ENCODE measurements at places on chromosomes 5 and 9.

GRCh38 chr5:80414113-80414512, 6.2 kb downstream of the ZFYVE16 start:
- no peak for DNase-seq

DNA sequence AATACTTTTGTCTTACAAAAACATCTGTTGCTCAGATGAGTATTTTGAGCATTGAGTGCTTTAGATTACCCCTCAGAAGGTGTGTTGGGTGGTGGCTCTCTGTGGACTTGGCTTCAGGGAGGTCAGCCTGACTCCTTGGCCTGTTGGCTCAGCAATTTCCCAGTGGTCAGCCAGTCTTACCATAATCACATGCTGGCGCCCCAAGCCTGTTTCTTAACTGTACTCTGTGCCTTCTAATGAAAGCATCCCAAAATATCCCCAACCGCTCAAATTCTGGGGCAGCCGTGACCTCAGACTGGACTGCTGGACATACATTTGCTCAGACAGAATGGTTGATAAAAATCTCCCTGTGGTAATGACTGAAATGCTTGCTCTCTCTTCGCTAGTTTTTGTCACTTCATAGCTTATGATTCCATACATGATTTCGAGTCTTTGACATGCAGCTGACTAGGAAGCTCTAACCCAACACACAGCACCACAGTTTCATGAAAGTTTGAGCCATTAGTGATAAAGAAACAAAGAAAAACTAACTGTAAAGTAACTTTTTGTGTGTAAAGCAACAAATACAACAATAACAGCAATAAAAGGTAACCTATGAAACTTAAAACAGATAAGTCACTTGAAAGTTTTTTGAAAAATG, 562.2 kb upstream of the MEF2C start:
- DNase-seq: no peak

DNA sequence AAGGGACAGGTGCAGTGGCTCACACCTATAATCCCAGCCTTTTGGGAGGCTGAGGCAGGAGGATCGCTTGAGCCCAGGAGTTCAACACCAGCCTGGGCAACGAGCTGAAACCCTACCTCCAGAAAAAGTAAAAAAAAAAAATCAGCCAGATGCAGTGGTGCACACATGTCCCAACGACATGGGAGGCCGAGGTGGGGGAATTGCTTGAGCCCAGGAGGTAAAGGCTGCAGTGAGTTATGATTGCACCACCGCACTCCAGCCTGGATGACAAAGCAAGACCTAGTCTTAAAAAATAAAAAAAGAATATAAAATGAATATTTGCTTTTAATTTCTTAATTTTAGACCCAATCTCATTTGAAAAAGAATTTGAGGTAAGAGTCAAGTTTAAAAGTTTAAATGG, 143.5 kb downstream of the LPAR1 start:
- no peak for DNase-seq

GRCh38 chr5:144048259-144048856, 122.1 kb downstream of the YIPF5 start:
- no peak for DNase-seq

GRCh38 chr9:126612326-126612812, 1.4 kb upstream of the LMX1B start:
- DNase-seq: no peak

GRCh38 chr9:132412089-132412488, 2.1 kb downstream of the CFAP77 start:
- DNase-seq: peak; percentile 1

GRCh38 chr9:107883496-107884124, 394.0 kb upstream of the KLF4 start:
- no peak for DNase-seq

DNA sequence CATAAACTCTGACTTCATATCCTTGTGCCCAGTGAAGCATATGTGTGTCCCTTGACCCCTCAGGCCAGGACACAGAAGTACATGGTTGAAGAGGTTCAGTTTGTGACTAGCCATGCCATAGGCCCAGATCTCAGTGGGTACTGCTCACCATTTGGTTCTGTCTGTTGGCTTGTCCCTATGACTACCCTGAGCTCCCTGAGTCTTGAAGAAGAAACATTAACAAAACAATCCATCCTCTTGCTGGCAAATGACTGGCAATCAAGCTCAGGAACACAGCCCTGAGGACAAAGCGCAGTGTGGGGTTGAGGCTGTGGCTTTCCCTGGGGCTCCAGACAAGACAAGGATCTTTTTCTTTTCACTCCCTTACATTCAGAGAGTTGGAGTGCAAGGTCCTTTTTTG, 46.3 kb downstream of the TNFAIP8 start:
- no peak for DNase-seq

DNA sequence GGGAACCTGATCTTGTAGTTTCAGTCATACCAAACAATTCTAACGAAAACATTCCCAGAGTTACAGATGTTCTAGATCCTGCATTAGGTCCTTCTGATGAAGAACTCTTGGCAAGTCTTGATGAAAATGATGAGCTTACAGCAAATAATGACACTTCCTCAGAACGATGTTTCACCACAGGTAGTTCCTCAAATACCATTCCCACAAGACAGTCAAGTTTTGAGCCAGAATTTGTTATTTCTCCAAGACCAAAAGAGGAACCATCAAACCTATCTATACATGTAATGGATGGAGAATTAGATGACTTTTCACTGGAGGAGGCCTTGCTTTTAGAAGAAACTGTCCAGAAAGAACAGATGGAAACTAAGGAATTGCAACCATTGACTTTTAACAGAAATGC, 21.0 kb downstream of the RMI1 start:
- no peak for DNase-seq

- DNase-seq: no peak
Measured at GRCh38 chr5:126732716-126733115, 44.2 kb upstream of the LMNB1 start.

DNA sequence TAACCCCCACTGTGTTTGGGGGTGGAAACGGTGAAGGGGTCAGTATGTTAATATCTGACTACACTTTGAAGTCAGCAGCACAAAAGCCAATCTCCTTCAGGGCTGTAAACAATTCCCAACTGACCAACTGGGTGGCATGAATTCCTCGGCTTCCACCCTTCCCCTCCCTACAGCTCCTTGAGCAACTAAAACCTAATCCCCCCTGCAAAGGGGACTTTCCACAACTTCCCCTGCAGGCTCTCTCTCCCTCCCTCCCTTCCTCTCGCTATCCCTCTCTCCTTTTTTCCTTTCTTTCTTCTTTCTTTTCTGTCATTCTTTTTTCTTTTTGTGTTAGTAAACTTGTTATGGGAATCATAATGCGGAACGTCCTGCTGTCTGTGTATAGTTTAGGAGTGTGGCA, 65.1 kb upstream of the PTCH1 start:
- DNase-seq: no peak

GRCh38 chr9:76697554-76697953, 66.7 kb upstream of the PCA3 start:
- no peak for DNase-seq

- DNase-seq: no peak
Measured at GRCh38 chr5:68122439-68123328, 92.9 kb upstream of the PIK3R1 start.

DNA sequence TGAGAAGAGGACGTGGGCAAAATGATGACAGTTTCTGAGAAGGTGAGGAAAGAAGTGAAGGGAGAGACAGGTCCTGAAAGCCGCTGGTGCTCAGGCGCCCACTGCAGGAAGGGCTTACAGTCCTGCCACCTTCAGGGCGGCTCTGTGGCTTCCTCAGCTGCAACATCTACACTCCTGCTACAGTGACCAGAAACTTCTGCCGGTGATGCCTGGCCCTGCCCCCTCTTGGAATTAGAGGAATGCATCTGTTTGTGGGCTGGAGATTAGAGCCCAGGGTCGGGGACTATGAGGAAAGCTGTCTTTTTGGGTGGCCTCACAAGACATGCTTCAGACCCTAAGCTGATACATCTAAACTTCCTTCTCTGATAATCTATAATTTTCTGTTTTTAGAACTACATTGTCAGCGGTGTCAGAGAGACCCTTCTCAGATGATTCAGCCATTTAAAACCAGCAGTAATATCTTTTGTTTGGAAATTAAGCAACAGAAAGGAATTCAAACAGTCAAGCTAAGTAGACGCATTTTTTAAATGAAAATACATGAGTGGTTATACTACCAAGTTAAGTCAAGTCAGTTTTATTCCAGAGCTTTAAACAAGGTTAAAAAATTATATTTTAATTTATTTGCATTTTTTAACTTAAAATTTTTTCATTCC, 30.4 kb downstream of the PRDM6 start:
- DNase-seq: no peak

DNA sequence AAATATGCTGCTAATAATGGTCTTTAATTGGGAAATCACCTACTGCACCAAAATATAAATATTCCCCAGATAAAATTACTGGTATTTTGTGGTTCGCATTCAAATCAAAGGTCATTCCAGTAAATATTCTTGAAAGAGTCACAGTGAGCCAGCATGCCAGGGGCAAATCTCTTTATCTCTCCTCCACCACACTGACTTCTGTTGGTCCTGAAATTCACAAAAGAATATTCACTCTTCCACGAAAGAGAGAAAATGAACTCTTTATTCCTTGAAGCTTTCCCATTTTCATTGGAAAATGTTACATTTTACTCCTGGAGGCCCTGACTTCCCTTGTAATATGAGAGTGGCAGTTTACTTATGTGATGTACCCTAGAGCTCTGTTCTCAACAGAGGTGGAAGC, 39.7 kb downstream of the ZNF366 start:
- no peak for DNase-seq

GRCh38 chr5:177557041-177557647, 2.8 kb upstream of the FAM193B start:
- DNase-seq: no peak

- DNase-seq: no peak
Measured at GRCh38 chr5:59040804-59041201, 457.9 kb downstream of the RAB3C start.

- no peak for DNase-seq
Measured at GRCh38 chr5:56211298-56211865, 21.7 kb downstream of the ANKRD55 start.

- no peak for DNase-seq
Measured at GRCh38 chr5:23208959-23209431, 298.4 kb upstream of the PRDM9 start.

- no peak for DNase-seq
Measured at GRCh38 chr9:83698976-83699585, 8.7 kb downstream of the UBQLN1 start.

DNA sequence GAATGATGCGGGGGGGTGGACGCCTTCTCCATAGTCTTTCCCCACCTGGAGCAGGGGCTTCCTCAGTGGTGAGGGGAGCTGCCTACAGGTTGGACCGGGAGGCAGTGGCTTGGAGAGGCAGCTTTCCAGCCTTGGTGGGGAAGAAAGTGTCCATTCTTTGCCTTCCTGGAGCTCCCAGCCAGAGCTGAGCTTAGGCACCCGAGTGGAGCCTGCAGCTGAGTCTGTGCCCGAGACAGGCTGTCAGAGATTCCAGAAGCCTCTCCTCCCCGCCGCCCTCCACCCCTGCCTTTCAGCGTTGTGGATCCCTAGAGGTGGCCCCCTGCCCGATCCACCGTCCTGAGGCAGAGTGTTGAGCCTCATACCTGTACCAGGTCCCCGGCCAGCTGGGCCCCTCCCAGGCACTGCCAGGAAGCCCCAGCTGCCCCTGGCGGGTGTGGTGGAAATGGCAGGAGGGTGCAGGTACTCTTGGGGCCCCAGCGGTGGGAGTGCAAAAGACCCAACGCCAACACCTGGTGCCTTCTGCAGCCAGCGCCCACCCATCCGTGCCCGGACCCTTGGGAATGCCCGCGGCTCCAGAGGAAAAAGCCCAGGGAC, 112.0 kb downstream of the RXRA start:
- DNase-seq: no peak

- no peak for DNase-seq
Measured at GRCh38 chr5:39450487-39450886, 25.7 kb upstream of the DAB2 start.

DNA sequence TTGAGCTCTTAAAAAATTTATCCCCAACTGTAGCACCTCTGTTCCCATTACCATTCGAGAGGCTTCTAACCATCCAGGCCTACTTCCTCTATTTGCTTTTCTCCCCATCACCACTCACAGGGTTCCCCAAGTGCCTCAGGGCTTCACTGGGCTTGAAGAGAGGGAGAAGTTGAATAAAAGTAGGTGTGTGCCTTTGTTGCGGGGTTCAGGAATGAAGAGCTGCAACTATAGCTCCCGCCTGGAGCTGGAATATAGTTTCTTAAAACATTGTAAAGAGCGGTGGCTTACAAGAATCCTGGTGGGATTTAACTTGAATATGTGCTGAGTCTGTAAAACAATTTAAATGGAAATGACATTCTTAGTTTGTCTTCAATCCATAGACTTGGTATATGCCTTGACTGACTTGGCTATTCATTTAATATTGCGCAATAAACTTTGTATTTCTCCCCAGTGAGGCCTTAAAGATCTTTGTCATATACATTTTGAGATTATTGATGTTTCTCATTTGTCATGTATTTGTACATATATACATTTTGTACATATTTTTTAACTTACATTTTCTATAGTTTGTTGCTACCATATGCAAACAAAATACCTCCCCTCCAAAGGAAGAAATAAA, 7.2 kb downstream of the ENTREP1 start:
- no peak for DNase-seq

- no peak for DNase-seq
Measured at GRCh38 chr9:111186021-111186530, 143.9 kb downstream of the OR2K2 start.

DNA sequence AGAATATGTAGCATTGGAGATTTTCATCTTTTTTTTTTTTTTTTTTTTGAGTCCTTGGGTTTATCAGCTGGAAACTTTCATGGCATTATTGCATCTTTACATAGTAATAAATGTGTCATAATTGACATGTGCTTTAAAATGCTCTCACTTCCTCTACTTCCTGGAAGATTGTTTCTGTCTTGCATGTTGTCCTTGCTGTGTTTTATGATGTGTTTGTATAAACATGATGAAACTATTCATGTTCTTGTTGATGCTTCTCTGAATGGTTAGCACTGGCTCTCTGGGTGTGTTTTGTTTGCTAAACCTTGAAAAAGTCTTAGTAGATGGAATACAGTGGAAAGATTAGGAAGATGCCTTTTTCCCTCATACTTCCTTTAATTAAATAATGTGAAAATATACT, 87.9 kb downstream of the IQGAP2 start:
- no peak for DNase-seq

- DNase-seq: no peak
Measured at GRCh38 chr9:100125910-100126309, 26.9 kb downstream of the INVS start.

GRCh38 chr5:54743997-54744788, 226.6 kb downstream of the SNX18 start:
- DNase-seq: peak; percentile 8

- DNase-seq: no peak
Measured at GRCh38 chr9:109192732-109193361, 25.8 kb upstream of the FRRS1L start.

DNA sequence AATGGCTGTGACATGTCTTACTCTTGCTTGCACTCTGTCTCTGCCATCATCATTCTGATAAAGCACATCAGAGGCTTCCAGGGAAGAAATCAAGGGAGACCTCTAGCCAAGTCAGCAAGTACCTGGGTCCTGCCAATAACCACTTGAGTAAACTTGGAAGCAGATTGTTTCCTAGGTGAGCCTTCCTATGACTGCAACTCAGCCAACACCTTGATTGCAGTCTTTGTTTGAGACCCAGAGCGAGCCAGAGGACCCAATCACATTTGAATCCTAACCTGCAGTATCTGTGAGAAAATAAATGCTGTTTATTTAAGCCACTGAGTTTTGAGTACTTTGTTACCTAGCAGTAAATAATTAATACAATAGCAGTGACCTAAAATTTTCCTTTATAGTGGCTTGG, 356.8 kb upstream of the CHD1 start:
- no peak for DNase-seq

Data from stimulated activated CD4-positive, alpha-beta T cell treated with anti-CD3 and anti-CD28 coated beads, Interleukin-15, amount 100 ng/mL, for 1 hour (primary cell).